ENCODE measurements at places on chromosomes 12 and 14.

DNA sequence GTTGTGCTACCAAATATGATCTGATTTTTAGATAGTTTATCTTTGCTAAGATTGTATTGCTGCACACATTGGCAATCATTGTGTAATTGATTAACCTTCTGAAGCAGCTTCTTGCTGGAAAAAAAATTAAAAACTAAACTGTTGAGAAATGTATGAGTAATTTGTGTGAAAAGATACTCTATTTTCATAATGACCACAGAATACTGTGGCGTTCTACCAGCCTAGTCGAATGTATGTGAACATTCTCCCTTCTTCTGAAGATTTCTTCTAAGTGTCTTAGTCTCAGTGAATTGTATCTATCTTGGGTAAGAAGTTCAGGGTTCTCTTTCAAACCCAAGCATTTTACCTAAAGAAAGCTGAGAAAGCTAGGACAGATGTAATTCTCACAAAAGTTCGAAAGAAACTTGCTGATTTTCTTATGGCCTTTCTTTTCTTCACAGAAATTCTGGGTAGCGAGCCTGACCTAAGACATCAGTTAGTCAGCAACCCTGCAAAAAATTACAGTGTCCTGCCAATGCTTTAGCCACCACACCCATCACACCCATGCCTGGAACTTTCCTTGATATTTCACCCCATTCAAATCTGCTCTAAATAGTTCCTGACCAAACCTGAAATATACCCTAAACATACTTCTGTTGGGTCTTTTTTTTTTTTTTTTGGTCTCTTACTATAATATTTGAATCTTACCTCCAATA lies 27.1 kb upstream of the C12orf71 start:
- no peak for DNase-seq

DNA sequence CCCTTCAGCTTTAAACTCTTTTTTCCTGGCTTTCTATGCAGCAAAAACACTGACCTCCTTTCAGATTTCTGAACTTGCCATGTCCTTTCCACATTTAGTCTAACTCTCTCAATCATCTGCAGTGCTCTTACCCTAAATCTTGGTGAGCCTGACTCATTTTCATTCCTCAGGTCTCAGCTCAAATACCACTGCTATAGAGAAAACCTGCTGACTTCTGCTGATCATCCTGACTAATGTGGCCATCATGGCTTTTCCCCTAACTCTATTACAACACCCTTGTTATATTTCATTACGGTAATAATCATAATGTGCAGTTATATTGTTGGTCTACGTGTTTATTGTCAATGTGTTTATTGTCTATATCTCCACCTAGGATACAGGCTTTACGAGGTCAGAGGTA lies 207.3 kb upstream of the OR4E1 start:
- DNase-seq = no peak

DNA sequence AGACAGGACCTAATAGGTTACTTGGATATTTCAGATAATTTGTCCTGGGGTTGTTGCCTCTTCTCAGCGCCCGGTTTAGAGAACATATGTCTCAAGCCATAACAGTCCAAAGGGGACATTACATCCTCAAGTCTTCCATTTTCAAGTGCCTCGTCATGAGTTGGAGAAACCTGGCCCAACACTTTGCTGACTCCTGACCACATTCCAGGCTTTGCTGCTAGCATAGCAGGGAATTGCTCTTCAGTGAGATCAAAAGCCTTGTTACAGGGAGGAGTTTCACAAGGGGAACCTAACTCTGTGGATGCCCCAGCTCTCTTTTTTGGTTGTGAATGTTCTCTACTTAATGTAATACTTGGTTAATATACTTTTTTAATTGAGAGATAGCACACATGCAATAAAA lies 8.2 kb upstream of the MMP19 start:
- no peak for DNase-seq

- DNase-seq = no peak
Observed at GRCh38 chr12:96201272-96202227, 7.4 kb downstream of the ELK3 start.

- no peak for DNase-seq
Observed at GRCh38 chr14:68501614-68502052, 291.2 kb downstream of the ZFP36L1 start.

- no peak for DNase-seq
Observed at GRCh38 chr12:46832130-46832704, 6.4 kb upstream of the SLC38A4 start.

GRCh38 chr14:34650786-34651584 lies 21.0 kb upstream of the SNX6 start:
- DNase-seq = no peak

DNA sequence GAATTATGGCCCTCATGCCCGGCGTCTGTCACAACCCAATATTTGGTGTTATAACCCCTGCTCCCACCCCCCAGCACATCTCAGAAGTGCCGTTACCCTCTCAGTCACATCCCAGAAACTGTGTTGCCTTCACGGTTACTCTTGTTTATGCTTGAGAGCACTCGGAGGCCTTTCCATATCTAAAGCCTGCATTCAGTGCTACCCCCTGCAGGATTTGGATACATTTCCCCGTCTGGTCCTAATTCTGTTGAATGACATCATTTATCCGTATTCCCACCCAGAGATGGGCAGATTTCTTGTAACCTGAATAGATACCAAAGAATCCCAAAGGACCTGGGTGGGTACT lies 19.1 kb upstream of the FOS start:
- no peak for DNase-seq

DNA sequence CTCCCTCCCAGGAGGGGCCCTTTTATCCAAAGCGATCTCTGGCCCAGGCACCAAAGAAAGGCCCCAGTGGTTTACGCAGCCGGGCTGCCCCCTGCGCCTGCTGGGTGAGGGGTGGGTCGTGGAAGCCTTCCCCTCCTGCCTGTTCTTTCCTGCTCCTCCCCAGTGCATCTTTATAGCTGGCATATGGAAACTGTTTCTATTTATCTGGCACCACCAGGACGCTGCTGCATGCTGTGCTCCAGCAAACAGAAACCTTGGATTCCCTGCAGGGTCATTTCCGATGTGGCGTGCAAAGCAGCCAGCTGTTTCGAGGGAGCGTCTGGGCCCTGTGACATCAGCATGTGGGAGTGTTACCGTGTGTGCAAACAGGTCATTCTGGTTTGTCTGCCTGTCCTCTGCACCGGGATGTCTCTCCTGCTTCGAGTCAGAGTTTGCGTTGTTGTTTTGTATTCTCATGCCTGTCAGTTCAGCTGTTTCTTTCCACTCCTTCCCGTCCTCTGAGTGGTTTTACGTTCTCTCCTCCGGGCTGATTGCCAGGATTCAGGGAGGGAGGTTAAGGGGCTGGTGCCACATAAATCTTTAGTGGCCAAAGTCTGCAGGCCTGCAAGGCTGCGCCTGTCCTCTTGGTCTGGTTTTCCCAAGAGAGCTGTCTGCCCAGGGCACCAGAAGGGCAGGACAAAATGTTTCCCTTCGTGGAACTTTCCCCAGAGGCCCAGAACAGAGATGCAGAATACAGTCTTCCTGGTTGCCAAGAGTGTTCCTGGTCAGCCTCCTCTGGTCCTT lies 24.6 kb downstream of the TPCN1 start:
- DNase-seq = no peak

DNA sequence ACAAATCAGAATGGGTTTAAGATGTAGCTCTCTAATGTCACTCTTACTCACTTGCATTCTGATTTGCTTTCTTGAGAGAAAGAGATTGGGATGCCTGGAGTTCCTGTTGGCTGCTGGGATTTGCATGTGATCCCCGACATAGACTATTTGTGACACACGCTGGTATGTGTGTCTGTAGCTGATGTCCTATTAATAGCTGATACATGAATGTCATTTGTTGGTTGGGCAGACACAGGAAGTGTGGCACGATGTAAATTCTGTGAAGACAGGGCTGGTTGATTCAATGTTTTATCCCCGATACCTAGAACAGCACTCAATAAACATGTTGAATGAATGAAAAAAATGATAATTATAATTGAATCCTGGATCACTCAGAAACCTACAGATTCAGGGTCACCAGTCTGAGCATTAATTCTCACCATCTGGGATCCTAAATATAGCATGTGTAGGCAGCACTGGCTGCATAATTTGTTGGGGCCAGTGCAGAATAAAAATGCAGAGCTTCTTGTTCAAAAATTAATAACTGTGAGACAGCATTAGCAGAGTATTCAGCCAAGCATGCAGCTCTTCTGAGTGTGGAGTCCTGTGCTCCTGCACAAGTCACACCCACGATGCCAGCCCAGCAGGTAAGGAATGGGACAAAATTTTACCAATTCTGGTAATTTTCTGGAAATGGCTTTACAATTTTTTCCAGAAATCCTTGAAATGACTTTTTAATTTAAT lies 35.5 kb upstream of the SOCS2 start:
- no peak for DNase-seq

GRCh38 chr12:131642101-131642540 lies 68.8 kb upstream of the SFSWAP start:
- DNase-seq = no peak

DNA sequence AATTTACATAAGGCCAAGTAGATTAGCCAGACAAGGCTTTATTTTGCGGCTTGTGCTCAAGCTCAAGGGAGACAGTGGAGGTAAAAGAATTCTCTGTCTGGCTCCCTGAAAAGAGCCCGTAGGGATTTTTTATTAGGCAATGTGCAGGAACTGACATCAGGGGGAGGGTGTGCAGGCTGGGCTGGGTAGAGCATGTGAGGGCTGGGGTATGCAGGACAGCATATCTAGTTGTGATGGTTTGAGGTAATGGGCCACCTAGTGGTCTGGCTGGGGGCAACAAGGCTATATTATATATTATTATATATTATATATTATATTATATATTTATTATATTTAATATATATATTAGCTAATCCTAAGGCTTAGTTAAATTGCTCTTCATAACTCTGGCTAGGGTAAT lies 102.1 kb downstream of the TMEM117 start:
- no peak for DNase-seq

DNA sequence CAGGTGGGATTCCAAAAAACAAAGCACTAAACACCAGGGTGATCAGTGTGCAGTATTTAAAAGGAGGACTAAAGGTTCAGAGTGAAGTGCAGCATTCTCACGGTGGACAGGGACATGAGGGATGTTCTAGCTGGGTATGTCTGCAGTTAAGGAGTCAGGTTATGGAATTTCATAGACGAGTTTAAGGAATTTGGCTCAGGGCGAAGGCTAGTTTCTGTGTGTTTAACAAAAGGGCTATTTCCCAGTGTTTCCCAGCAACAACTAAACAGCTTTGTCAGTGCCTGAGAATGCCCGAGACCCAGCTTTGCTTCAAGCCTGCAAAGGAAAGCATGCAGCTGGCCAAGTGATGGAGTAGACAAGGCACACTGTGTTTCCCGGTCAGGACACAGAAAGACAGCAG lies 7.0 kb downstream of the KRT1 start:
- no peak for DNase-seq

Measured in stimulated activated CD8-positive, alpha-beta memory T cell treated with anti-CD3 and anti-CD28 coated beads, Interleukin-4, amount 100 ng/mL, for 4 hours (primary cell).